ENCODE measurements at places on chromosomes 3 and 15. TPM values are rescaled to one million over a fixed set of nuclear protein-coding genes. Genes with fewer than 3 reads are reported as not detected.
A peak's percentile ranks its signal among the peaks of the same experiment; 100 is the strongest.

DNA sequence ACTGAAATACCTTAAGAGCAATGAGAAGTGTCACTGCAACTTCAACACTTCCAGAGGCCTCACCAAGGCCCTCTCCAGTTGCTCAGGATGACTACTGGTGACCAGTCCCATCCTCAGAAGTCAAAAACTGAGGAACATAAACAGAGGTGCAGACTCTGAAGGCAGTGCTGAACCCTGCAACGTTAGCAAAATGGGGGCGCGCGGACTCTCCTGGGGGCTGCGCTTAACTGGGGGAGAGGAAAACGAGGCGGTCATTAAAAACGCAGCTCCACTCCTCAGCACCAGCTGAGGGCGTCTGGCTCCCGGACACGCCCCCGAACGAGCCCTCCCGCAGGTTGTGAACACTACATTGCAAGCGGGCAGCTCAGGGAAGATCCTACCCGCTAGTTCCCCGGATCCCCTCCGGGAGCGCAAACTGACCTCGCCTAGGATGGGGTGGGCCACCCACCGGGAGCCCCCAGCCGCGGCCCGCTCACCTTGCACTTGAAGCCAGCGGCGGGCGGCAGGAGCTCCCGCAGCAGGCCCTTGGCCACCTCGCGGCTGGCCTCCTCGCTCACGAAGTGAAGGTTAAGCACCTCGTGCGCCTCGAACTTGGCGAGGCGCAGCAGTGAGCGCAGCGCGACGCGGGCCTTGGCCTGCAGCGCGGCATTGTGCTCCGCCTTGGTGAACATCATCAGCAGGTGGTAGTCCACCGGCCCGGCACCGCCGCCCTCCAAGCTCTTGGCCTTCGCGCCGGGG is 711 bp downstream of the XXYLT1 start:
- peak; percentile 26 for DNase-seq

Gene GNAI2
- 129 TPM for total RNA-seq

- DNase-seq, result no peak
Measured at GRCh38 chr15:85897207-85897894, 102.6 kb upstream of the KLHL25 start.

DNA sequence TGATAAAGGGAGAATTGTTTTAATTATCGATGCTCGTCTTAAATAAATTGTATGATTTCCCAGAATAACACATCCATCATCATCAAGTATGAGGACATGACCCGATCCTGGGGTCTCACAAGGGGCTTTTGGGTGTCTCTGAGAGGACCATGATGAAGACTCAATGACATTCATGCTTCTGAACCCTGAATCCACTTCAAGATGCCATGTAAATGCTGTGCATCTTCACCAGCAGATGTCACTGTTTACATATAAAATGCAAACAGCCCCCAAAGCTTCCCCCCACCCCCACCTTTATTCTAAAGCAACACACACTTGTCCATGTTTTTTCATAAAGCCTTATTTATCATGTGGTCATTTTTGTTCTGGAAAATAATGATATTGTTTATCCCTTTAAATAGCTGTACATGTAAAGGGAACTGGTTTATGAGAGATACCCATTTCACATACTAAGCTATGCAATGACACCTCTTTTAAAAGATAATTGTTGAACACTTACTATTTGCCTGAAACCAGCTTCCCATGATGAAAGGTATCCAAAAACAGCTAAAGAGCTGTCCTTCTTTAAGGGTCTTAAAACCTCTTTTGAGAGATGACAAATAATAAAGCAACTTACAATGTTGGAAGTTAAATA is 69.7 kb upstream of the UBE3A start:
- DNase-seq, result peak; percentile 38

DNA sequence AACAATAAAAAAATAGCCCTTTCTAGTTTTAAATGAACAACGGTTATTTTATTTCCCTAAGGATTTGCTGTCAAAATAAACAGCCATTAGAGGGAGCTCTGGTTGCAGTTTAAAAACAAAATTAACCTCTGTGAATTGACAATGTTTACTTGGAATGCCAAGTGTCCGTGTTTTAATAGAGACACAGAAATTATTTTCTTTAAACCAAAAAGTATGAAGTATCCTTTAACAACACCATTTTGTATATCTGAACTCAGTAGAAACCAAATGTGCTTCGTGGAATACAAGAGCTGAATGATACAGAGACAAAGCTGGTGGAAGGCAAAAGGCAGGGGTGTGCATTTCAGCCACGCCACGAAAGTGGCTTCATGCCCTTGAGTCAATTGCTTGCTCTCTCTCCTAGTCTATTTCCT is 74.4 kb downstream of the MOBP start:
- peak; percentile 32 for DNase-seq

DNA sequence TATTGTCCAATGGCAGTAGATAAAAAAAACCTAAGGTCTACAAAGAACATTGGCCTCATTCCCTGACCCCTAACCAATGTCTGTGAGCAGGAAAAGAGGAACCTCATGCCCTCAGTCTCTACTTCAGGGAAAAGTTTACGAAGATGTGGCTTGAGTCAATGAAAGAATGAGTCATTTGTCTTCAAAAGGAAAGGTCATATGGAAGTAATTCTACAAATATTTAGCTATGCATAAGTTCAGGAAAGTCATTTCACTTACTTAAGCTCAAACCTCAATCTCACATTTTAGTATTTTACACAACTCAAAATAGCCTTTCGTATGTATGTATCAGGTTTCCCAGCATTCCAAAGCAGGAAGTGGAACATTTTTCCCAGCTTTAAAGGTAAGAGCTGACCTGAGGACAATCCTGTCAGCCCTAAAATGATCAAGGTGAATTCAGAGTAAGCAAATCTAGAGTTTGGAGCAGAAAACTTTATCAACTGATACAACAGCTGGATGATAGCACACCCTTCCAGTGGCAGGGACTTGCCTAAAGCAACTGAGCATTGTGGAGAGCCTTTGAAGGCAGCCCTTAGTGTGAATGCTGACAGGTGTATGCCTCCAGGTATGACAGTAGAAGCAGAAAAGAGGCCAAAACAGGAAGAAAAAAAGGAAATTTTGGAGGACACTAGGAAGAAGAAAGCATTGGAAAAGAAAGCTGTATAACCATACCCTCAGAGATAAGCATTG is 53.9 kb upstream of the ACKR4 start:
- peak; percentile 85 for DNase-seq

Gene PPM1M
- total RNA-seq, result 2.6 TPM

All from bronchial epithelial cell (primary cell).